ENCODE measurements at places on chromosomes 4 and X.

GRCh38 chrX:134600714-134601113 lies 57.6 kb downstream of the PLAC1 start:
- DNase-seq, result no peak

DNA sequence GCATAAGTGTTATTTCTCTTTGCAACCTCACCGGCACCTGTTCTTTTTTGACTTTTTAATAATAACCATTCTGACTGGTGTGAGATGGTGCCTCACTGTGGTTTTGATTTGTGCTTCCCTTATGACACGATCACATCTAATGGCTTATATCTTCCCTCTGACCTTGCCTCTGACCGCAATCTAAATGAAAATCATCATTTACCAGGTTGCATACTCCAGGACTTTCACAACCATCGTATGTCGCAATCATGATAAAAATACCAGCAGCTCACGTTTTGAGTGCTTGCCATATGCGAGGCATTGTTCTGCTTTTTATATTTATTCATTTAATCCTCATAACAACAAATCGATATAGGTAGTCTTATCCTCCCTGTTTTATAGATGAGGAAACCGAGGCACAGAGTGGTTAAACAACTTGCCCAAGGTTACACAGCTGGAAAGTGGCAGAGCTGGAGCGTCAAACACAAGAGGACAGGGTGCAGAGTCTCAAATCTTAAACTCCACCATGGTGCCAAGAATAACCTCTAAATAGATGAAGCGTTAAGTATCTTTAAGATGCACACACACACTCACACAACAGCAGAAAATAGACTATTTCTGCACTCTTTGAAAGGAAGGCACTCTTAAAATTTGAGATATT lies 102.2 kb downstream of the SEL1L3 start:
- no peak for DNase-seq

GRCh38 chr4:139606579-139607501 lies 50.8 kb upstream of the SETD7 start:
- no peak for DNase-seq

DNA sequence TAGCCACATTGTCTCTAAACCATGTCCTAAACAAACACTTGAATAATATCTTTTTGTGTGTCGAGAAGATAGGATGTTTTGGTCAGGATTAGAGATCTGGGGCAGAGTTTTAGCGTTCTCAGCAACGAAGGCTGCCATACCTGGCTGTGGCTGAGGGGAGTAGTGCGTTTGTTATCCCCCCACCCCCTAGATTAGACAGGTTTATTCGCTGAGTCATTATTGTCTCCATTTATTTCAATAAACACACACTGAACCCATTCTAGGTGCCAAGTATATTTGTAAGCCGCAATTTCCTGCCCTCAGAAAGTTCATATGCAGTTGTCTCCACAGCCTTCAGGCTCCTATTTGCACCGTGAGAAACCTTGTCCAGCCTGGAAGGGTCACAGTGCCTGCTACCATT lies 1684.8 kb upstream of the TENM3 start:
- DNase-seq, result no peak

DNA sequence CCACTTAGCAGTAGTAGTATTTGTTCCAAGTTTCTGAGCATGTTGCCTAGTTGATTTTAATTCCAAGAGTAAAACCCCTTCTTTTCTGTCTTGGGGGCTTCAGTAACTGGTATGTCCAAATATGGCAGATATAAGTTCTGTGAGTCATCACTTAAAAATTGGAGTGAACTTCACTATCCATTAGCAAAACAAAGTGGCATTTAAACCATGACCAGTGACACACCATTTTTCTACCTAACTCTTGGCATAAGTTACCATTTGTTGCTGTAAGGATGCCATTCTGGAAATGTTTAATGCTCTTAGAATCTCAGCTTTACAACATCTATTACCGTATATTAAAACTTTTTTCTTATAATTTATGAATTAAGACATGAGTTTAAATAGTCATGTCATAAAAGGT lies 102.0 kb downstream of the CBR4 start:
- no peak for DNase-seq

DNA sequence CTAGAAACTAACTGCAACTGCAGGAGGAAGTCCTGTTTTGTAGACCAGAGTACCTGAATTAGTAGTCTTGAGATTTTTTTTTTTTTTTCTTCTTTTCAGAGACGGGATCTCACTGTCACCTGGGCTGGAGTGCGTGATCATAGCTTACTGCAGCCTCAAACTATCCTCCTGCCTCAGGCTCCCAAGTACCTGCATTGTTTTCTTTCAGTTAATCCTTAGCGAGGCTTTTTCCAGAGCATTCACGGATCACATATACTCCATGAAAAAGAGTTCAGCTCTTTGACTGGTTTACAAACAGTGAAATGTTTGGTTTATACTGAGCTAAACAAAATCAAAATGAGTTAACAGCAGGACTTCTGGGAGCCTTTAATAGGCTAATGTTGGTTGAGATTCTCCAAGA lies 45.8 kb downstream of the KLHL15 start:
- DNase-seq, result no peak

GRCh38 chr4:125200556-125200955 lies 114.2 kb upstream of the FAT4 start:
- DNase-seq, result no peak

GRCh38 chrX:42098900-42099299 lies 175.5 kb upstream of the CASK start:
- DNase-seq, result peak; percentile 11

- no peak for DNase-seq
Observed at GRCh38 chrX:113802837-113803236, 781.0 kb upstream of the HTR2C start.

GRCh38 chr4:141534985-141535384 lies 101.4 kb upstream of the IL15 start:
- DNase-seq, result no peak

DNA sequence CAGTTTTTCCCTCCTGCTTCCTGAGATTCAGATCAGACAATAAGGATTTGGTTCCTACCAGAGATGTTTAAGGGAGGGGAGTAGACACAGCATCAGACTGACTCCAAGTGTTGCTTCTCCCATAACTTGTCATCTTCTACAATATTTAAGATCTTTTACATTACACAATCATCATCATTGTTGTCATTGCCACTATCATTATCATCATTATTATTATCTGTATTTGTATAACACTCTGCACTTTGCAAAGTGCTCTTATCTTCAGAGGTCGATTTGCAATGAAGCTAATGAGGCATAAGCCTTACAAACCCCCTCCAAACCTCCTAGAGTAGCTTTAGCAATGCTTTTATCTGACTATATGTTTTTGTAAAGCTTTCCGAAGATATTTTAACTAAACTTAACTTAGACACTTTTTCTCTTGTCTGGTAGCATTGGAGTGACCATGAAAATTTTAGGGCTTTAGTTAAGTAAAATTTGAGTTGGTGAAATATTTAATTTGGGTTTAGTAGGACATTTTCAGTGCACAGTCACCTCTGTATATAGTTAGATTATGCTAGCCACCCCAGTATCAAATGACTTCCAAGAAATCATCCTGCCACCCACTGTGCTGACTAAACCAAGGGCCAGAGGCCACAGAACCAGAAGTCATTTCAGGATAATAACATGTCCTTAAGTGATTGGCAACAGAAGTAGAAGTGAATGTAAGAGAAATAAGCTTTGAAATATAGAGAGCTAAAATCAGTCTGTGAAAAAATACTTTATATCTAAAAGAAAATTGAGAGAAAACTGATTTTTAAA lies 124.2 kb upstream of the NRK start:
- no peak for DNase-seq

- no peak for DNase-seq
Observed at GRCh38 chr4:114284629-114285028, 305.2 kb upstream of the ARSJ start.

- no peak for DNase-seq
Observed at GRCh38 chr4:119162174-119162573, 26.5 kb downstream of the MYOZ2 start.

DNA sequence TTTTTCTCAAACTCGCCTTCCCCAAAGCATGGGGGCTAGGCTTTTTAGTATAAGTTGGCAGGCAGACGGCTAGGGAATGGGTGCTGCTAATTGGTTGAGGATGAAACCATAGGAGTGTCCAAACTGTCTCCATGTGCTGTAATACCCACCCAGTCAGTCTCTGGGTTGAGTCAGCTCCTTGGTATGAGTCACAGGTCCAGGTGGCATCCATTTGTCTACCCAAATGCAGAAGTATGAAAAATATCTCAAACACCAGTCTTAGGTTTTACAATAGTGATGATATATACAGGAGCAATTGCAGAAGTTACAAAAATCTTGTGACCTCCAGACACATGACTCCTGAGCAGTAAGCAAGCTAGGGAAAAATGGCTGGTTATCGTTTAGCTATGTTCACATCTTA lies 27.4 kb upstream of the CCSER1 start:
- no peak for DNase-seq

DNA sequence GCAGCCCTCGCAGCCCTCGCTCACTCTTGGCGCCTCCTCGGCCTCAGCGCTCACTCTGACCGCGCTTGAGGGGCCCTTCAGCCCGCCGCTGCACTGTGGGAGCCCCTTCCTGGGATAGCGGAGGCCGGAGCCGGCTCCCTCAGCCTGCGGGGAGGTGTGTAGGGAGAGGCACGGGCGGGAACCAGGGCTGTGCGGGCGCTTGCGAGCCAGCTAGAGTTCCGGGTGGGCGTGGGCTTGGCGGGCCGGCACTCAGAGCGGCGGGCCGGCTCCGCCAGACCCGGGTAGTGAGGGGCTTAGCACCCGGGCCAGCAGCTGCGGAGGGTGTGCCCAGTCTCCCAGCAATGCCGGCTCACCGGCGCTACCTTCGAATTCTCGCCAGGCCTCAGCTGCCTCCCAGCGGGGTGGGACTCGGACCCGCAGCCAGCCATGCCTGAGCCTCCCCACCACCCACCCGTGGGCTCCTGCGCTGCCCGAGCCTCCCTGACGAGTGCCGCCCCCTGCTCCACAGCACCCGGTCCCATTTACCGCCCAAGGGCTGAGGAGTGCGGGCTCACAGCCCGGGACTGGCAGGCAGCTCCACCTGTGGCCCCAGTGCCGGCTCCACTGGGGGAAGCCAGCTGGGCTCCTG lies 1.4 kb upstream of the AADAT start:
- DNase-seq, result no peak

- peak; percentile 82 for DNase-seq
Observed at GRCh38 chrX:153507484-153508178, 9.8 kb upstream of the ATP2B3 start.

DNA sequence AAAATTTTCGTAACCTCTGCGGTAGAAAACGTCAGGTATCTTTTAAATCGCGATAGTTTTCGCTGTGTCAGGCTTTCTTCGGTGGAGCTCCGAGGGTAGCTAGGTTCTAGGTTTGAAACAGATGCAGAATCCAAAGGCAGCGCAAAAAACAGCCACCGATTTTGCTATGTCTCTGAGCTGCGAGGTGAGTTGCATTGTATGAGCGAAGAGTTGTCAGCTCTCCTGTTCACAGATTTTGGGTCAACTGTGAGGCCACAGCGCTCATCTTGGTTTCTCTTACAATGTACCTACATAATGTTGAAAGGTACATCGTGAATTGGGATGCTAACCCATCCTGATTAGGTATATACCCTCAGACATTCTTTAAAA lies 486 bp downstream of the CLCN3 start:
- no peak for DNase-seq

DNA sequence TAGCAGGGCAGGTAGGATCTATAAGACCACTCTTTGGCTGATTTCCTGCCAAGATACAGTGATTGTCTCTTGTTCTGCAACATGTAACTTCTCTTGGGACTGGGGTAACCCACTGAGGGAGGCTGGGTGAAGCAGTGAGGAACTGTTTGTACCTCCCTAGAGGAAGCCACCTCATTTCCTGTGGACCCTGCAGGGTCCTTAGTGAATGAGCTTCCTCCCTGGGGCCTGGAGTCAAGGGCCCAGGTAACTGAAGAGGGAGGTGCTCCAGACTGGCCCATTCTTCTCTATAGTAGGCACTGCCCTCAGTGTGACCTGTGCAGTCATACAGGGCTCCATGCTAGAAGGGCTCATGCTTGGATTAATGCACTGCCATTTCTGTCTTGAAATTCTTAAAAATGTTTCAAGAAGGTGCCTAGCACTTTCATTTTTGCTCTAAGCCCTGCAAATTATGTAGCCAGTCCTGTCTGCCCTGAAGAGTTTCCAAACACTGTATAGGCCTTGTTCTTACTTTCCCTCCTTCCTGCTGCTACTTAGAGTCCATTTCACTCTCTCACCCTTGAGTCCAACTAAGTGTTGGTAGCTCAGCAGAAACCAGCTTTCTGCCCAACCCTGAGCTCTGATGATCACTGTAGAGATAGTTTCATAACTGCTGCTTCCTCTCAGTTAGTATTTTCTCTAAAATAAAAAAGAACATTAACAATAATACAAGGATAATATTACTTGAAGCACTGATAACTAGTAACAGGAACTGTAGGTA lies 8.5 kb upstream of the GRIA3 start:
- DNase-seq, result no peak

DNA sequence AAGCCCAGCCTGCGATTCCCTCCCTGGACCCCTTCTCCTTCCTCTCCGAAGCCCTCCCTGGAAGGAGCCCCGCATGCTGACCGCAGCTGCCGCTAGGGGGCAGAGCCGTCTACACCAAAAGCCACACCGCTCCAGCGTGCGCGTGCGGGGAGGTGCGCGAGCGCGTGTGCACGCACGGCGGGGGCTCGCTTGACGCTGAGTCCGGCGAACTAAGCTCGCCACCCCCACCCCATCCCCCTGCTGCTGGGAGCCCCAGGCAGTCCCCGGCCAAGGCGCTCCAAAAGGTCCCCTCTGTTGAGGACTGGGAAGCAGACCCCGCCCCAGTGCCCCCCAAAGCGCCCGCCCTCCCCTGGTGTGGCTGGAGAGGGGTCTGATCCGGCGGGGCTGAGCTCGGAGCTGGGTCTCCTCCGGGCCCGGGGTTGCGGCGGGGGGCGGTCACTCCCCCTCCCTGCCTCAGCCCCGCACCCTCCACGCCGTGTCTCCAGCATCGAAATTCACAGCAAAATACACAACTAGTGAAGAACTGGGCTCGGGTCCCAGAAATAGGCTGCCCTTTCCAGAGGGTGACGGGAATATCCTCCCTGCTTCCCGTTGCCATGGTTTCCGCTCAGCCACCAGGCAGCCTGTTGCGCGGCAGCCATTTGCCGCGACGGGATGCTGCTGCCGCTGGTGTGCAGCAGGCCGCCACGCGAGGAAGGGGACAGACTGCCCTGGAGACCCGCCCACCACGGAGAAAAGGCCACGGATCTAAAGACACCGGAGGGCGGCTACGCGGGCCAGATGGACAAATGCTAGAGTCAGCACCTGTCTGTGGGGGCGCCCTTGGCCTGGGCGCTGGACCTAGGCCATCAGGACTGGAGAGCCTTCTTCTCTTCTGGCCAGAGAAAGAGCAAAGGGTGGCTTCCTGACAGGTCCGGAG lies 11.2 kb upstream of the CCNQ start:
- peak; percentile 77 for DNase-seq

- DNase-seq, result no peak
Observed at GRCh38 chr4:83019794-83020494, 9.3 kb upstream of the LIN54 start.

DNA sequence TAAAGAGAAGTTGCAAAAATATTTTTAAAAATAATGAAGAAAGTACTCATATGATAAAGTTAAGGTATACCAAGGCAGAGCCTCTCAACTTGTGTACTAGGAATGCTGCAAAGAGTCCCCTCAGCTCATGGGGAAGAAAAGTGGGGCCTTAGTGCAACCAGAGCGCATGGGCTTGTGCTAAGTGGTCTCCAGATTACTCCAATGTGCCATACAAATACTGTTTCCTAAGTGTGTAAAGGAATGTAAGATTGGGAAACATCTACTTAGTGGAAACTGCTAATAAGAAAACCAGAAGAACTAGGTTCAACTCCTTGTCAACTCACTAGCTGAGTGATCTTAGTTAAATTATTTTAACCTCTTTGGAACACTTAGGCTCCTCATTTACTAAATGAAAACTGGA lies 39.1 kb downstream of the NAF1 start:
- DNase-seq, result no peak

Data from hindlimb muscle (tissue), 1 donor.